ENCODE measurements at places on chromosomes 4 and X.
A peak's percentile ranks its signal among the peaks of the same experiment; 100 is the strongest.

DNA sequence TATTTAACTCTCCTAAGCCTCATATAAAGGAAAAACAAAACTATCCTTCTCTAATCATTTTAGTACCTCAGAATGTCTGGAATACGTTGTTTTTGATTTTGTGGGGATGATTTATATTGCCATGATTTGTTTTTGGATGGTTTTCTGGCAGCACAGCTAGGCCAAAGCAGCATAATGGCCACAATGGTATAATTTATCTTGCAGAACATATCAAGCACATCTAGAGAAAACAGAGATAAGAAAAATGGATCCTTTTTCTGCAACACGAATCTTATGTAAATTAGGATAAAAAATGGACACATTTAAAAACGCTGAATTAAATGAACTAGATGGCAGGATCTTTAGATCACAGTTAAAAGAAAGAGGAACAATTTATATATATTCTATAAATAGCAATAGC is 269.9 kb upstream of the FAT4 start:
- no peak for DNase-seq

DNA sequence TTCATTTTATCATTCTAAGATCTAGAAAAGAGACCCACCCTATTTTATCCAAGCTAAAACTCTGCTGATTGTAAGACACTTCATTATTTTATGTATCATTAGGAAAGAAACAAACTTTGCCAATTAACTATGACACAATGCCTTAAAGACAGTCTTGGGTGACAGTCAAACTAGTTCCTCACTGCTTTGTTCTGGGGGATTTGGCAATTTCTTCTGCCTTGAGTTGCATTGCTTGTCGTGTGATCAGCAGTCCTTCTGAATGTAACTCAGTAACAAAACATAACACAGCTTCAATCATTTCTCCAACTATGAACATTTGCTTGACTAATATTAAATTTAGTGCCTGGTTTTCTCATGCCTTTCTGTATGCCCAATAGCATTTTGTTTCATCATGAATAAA is 577.9 kb upstream of the DIPK2B start:
- DNase-seq = no peak

DNA sequence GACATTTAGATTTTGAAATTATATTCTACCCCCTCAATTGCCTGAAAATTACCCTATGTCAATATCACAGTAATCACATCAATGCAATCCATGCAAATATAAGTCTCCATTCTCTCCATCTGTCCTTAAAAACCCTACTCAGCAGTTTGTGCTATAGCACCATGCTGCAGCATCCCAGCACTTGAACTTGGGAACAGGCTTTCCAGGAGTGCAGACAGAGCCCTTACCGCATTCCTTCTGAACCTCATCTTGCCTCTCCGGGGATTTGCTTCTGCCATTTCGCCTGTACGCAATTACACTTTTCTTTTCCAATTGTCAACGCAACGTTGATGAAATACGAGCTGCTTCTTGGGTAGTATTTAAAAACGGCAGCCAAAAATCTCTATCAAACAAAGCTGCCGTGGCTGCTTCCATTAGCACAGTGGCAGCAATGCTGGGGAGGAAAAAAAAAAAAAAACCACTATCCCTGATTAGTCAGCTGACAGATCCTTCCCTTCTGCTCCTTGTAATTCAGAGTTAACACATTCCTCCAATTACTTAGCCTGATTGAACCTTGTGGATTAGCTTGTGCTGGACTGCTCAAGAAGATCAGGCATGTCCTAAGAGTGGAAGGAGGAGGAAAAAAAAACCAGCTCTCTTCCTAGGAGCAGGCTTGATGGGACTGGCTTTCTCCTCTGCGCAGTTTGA is 65.6 kb downstream of the MCF2 start:
- peak; percentile 37 for DNase-seq

GRCh38 chr4:55592014-55592413 is at the start of gene PDCL2:
Gene PDCL2 (minus strand): TSS chr4:55592245. CDS start chr4:55592109, 136 bp downstream.
- peak; percentile 25 for DNase-seq

- no peak for DNase-seq
Observed at GRCh38 chrX:24242649-24243175, 71.2 kb downstream of the SUPT20HL2 start.

GRCh38 chr4:21304540-21304887 is 604.3 kb downstream of the PACRGL start:
- DNase-seq = no peak

GRCh38 chr4:103786593-103786992 is 66.8 kb upstream of the TACR3 start:
- DNase-seq = no peak

GRCh38 chr4:26176598-26177149 is 144.1 kb upstream of the RBPJ start:
- no peak for DNase-seq

GRCh38 chr4:4856071-4857000 is 3.1 kb upstream of the MSX1 start:
- DNase-seq = peak; percentile 64

DNA sequence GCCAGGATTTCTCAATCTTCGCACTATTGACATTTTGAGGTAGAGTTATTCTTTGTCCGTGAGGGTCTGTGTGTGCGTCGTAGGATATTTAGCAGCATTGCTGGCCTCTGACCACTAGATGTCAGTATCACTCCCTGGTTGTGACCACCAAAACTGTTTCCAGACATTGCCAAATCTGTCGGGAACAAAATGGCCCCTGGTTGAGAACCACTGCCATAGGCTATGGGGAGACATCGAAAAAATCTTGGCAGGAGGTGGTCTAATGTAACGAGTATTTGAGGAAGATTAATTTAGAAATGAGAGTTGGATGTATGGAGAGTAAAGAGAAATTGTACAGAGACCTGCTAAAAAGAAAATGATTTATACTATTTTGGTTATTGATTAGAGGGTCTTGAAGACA is 108.4 kb downstream of the DOCK11 start:
- DNase-seq = peak; percentile 49

GRCh38 chrX:19715711-19716638 is 171.4 kb downstream of the SH3KBP1 start:
- DNase-seq = no peak

- no peak for DNase-seq
Observed at GRCh38 chrX:101263766-101264165, 27.4 kb downstream of the TAF7L start.

- no peak for DNase-seq
Observed at GRCh38 chrX:132207996-132208395, 11.3 kb downstream of the RAP2C start.

DNA sequence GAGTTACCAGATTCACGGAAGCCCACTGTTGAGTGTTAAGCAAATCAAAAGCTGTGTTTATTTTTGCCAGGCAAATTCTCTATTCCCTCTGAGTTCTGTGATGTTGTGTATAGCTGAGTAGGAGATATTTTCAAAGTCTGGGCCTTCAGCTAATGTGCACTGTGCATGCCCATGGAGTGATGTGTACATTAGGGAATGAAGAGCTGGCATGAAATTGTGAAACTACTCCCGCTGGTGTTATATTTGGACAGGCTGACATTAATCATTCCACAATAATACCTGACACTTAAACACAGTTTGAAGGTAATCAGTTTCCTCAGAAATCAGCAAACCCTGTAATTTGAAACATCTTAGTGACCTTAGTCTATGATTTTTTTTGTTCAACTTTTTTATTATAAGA is 88.1 kb upstream of the MBNL3 start:
- DNase-seq = no peak

GRCh38 chrX:155215443-155216178 is 649 bp upstream of the VBP1 start:
- DNase-seq = no peak

GRCh38 chrX:42096265-42096920 is 173.0 kb upstream of the CASK start:
- DNase-seq = no peak

DNA sequence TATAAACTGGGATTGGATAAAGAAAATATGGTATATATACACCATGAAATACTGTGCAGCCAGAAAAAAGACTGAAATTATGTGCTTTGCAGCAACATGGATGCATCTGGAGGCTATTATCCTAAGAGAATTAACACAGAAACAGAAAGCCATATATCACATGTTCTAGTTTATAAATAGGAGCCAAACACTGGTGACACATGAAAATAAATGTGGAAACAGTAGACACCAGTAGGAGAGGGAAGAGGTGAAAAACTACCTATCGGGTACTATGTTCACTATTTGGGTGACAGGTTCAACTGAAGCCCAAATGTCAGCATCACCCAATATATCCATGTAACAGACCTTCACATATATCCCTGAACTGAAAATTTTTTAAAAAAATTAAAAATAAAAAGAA is 725.1 kb downstream of the C4orf33 start:
- DNase-seq = no peak

- DNase-seq = no peak
Observed at GRCh38 chr4:80154545-80154933, 42.8 kb upstream of the PRDM8 start.

GRCh38 chr4:28378109-28378830 is 1517.6 kb downstream of the STIM2 start:
- no peak for DNase-seq

- no peak for DNase-seq
Observed at GRCh38 chr4:142818476-142818875, 27.6 kb downstream of the INPP4B start.

- DNase-seq = no peak
Observed at GRCh38 chr4:159267869-159268285, 165.0 kb downstream of the RAPGEF2 start.

DNA sequence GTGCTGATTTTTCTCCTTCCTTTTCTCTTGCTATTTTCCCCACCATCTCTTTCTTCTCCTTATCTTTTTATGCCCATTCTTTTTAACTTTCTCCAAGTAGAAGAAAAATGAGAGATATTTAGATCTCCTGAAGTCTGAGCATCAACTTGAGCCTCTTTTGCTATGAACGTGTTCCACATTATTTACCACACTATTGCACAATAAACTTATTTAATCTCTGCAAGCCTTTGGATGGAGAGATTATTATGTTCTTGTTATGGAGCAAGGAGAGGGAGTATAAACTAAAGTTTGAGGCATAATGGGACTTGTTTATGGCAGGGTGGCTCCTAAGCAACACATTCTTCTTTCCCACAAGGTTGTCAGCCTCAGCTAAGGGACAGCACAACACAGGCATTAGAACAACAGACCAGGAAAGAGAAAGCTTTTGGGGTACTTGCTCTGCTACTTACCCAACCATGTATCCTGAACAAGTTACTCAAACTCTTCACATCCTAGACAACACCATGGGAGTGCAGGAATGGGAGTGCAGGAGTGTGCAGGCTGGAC is 365.5 kb upstream of the BOD1L1 start:
- no peak for DNase-seq

DNA sequence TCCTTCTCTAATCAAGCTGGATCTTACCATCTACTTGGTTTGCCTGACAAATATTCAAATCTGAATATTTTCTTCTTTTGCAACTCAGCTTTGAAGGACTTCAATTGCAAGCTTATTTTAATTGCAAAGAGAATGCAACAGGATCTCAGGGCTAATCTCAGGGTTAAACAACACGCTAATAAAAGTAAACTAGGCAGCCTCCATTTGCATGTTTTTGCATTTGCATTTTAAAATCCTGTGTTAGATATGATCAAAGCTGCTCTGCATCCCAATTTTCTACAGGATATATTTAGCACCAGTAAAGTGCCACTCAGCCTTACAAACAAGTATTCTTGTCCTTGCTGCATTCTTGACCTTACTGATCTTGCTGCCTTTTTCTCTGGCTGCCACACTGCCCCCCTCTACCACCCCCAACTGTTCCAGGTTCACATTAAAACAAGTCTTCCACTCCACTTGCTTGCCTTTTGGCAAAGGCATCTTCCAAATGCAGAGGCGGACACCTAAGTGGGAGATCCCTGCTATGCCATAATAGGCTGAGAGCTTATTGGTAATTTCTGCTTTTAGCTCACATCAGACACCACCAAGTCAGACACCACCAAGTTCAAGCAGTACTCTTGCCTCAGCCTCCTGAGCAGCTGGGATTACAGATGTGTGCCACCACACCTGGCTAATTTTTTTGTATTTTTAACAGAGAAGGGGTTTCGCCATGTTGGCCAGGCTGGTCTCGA is 48.1 kb downstream of the GPRIN3 start:
- no peak for DNase-seq

DNA sequence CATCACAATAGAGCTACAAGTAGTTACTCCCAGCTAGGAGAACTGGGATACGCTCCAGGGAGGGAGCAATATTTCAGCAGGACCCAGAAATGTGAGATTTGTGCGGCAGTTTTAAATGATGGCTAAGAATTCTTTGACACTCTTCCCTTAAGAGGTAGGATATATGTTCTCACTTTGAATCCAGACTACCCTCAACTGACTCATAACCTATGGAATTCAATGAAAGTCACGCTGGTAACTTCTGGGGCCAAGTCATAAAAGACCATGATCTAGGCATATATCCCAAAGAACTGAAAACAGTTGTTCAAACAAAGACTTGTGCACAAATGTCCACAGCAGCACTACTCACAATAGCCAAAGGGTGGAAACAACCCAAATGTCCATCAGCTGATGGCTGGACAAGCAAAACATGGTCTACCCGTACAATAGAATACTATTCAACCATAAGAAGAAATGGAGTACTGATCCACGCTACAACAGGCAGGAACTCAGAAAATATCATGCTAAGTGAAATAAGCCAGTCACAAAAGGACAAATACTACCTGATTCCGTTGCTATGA is 10.5 kb downstream of the CD99L2 start:
- no peak for DNase-seq

GRCh38 chr4:178633263-178633662 is 1191.0 kb upstream of the AGA start:
- DNase-seq = no peak

- DNase-seq = peak; percentile 63
Observed at GRCh38 chrX:119273420-119274192, 37.5 kb downstream of the PGRMC1 start.

DNA sequence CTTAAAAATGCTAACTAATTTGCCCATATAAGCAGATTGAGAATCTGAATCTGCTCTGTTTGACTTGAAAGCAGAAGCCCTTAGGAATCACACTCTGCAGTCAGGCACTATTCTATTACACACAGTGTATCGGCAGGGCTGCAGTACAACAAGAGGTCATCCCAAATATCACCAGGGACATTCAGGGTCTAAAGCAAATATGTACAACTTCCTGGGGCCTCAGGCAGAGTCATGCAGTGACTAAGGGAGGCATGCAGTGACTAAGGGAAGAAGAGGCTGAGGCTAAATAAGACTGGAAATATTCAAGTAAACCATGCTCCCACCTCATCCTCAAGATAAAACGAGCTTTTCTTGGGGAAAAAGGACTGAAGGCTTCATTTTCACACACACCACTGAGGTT is 20.9 kb downstream of the MAPK10 start:
- DNase-seq = no peak

DNA sequence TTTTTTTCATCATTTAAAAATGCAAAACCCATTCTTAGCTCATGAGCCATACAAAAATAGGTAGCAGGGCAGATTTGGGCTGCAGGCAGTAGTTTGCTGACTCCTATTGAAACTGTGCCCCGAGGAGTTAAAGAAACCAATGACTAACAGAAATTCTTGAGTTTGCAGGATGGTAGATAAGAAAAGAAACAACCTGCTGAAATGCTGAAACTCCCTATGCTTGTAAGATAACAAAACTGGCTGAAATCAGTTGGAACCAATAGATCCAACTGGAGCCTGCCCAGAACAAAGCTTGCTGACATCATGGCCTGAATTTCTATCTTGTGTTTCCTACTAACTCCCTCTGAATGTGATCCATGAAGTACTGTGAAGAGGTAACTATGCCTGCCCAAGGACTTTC is 68.6 kb downstream of the ANOS1 start:
- no peak for DNase-seq
